ENCODE measurements at places on chromosomes 5 and 9.

DNA sequence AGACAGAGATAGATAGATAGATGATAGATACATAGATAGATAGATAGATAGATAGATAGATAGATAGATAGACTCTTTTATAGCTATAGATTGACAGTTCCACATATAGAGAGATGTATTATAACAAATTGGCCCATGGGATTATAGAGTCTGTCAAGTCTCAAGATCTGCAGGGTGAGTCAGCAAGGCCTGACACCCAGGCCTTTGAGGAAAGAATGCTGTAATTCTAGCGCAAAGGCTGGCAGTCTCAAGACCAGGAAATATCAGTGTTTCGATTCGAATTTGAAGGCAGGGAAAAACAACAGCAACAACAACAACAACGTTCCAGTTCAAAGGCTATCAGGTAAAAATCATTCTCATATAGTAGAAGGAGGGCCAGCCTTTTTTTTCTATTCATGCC, 339.2 kb upstream of the CDH9 start:
- DNase-seq, result no peak

GRCh38 chr5:148418511-148418910, 34.8 kb downstream of the FBXO38 start:
- no peak for DNase-seq

GRCh38 chr5:15748266-15748665, 248.3 kb downstream of the FBXL7 start:
- no peak for DNase-seq

GRCh38 chr5:88787856-88788255, 95.1 kb downstream of the MEF2C start:
- no peak for DNase-seq

DNA sequence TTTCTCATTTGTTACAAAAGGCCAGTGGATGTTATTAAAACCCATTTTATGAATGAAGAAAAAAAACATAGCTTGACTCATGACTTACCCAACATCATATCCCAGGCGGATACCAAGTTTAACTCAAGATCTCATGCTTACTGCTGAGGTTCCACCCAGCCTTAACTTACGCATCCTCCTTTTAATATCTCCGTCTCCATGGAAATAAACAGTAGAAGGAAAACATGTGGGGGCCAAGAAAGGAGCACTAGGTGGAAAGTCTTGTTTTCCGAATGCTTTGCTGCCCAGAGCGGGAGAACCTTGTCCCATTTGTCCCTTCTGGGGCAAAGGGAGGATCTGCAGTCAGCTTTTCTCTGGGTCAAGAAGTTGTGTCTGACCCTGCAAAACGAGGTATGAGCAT, 44.1 kb downstream of the ANGPTL2 start:
- DNase-seq, result no peak

GRCh38 chr5:1639757-1640156, 116.0 kb upstream of the LPCAT1 start:
- no peak for DNase-seq

DNA sequence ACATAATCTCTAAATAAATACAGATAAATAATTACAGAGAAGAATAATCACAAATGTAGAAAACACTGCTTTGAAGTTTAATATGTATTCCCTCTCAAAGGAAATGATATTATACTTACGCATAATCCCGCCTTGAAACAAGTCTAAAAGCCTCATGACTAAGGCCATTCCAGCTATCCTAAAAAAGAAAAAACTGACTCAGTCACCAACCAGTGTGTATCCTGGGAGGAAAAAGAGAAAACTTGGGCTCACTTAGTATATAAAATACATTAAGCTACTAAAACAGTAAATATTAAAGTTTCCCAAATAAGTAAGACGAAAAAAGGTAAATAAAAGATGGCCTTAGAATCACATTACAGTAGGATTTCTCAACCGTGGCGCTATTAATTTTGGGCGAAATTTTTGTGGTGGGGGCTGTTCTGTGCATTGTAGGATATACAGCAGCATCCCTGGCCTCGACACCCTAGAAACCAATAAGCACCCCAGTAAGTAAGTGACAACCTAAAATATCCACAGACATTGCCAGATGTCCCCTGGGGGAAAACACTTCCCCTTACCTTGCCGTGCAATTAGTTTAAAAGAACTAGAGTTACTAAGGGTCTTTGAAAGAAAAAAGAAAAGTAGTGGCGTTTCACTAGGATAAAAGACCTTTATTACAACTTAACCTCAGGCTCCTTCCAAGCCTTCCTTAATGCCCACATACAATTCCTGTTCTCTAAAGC, 1.1 kb downstream of the HSPA9 start:
- no peak for DNase-seq

GRCh38 chr5:13976867-13977830, 32.7 kb upstream of the DNAH5 start:
- peak; percentile 24 for DNase-seq

GRCh38 chr5:67156976-67157583, 39.5 kb downstream of the CD180 start:
- DNase-seq, result no peak

DNA sequence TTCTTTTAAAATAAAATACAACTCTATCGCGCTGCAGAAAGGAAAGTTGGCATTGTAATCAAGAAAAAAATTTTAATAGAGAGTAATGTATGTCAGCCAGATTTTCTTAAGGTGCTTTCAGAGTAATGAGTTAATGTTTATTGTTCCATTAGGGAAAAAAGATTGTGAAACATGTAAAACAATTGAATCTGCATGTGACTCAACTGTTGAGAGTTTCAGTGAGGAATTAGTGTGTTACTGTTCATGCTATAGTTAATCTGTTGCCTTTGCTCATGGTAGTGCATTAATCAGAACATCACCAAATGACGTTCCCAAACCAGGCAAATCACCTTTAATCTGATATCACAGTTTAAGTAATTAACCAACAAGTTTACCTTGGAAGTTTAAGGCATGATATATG, 600.5 kb downstream of the NR2F1-AS1 start:
- no peak for DNase-seq

DNA sequence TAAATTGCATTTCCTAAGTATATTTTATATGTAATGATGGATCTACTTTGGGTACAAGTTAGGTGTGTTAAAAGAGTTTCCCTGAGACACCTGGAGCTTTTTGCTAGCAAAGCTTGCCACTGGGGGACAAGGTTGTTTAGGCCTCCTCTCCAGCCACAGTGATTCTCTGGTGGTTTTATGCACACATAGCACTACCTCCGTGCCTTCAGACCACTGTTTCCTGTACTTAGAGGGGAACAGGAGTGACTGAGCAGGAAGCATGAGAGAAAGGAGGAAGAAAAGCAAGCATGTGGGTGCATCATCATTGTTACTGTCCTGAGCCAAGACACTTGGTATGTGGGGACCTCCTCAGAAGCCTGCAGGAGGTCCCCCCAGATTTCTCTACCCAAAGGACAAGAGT, 272.1 kb downstream of the RASEF start:
- DNase-seq, result no peak

DNA sequence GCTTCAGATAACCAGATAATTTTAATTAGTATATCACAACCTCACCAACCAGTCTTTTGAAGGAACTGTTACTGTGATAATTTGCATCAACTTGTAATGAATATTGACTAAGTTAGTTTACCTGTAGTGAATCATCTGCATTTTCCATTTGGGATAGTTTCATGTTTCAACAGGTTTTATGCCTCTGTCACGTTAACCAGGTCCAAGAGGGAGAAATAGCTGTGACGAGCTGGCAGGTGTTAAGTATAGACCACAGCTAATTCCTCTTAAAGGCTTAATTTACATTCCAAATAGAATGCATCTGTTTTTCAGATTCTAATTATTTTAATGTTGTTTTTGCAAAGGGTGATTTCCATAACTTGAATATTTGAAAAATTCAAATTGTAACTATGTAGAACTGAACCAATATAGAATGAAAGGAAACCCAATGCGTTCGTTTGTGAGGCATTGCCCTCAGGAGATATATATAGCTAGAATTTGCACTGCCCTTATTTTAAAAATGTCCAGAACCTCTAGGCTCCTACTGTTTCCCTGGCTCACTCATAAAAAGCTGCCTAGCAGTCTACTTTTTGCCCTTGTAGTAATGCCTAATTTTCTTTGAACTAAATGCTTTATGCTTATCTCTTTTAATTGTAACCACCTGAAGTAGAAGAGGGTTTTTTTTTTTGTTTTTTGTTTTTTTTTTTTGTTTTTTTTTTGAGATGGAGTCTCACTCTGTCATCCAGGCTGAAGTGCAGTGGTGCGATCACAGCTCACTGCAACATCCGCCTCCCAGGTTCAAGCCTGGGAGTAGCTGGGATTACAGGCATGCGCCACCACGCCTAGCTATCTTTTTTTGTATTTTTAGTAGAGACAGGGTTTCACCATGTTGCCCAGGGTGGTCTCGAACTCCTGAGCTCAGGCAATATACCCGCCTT, 270.5 kb downstream of the SMARCA2 start:
- DNase-seq, result no peak

DNA sequence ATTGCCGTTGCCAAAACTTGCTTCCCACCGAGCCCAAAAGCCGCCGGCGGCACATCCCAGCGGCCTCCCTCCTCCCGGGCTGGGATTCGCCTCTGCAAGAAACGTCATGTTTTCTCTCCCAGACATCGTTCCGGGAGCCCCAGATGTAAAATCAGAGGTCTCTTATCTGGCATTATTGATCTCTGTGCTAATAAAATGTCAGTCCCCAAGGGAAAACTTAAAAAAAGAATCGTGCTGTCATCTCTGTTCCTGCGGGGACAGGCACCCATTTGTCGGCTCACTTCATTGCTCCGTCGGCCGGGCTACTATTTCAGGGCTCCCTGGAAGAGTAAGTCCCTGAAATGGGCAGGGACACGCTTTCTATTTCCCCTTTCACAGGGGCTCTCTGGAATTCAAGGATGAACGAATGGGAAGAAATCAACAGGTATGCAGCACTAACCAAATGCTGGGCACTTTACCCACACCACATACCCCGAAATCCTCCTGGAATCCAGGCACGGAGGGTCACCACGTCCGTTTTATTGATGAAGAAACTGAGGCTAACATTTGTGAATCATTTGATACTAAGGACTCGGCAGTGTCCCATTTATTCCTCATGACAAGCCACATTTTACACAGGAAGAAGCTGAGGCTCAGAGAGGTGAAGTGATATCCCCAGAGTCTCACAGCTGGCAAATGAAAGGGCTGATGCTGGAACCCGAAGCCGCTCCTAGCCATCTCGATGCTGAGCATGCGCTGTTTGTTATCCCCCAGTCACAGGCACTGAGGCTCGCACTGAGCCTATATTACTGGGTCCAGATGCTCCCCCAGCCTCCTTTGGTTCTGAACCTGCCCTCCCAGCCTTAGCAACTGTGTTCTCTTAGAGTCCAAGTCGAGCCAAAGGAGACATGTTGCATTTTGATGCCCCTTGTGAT, 35.7 kb upstream of the MSX2 start:
- no peak for DNase-seq

GRCh38 chr9:129664746-129665388, 580 bp upstream of the PRRX2 start:
- no peak for DNase-seq

DNA sequence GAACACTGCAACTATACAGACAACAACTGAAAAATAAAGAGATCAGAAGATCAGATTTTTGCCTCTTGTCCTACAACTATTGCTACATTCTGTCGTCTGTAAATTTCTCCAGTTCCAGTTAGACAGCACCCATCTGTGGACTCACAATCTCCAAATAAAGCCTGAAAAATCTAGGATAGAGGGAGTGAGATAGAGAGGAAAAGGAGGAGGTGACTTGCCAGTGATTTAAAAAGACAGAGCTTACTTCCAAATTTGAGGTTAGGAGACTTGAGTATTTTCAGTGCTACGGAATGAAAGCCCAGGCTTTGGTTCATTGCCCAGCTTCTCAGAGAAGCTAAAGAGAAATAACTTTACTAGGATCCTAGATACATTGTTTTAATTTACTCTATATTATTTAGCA, 63.6 kb downstream of the PTCD2 start:
- no peak for DNase-seq

GRCh38 chr5:21680641-21681040, 1172.5 kb downstream of the CDH12 start:
- no peak for DNase-seq

- no peak for DNase-seq
Measured at GRCh38 chr5:139038613-139039305, 159.4 kb downstream of the SIL1 start.

DNA sequence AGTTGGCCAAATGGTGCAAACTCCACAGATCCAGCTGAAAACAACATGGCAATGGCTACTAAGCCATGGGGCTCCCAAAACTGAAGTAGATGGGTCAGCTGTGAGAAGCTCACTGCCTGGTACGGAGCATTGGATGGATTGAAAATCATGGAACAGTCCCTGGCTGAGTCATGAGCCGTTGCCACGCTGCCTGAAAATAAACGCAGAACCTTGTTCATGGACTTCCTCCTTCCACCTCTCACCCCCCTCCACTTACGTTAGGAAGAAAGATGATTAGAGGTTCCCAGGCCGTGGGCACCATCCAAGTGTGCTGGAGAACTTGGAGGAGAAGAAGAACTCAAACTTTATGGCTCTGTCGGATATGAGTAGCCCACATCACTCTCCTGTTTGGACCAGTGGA, 6.8 kb upstream of the DIPK1B start:
- no peak for DNase-seq

GRCh38 chr9:105188746-105189145, 55.7 kb upstream of the SLC44A1 start:
- no peak for DNase-seq

DNA sequence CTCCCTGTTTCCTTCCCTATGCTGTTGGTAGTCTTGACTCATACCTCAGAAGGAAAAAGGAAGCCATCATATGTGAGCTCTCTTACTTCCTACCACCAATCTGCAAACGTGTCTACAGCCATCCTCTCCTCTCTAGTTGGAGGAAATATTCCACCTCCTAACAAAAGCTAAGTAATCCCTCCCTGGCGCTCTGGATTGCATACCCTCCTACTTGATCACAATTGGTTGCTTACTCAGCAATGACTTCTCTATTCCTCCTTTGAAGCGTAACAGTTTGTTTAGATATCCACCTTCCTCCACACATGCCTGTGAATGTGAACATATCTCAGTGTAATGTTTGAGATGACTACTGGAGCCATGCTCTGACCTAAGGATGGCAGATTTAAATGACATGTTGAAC, 18.2 kb downstream of the RUSC2 start:
- DNase-seq, result no peak

- DNase-seq, result no peak
Measured at GRCh38 chr5:154081246-154081645, 42.5 kb downstream of the MFAP3 start.

DNA sequence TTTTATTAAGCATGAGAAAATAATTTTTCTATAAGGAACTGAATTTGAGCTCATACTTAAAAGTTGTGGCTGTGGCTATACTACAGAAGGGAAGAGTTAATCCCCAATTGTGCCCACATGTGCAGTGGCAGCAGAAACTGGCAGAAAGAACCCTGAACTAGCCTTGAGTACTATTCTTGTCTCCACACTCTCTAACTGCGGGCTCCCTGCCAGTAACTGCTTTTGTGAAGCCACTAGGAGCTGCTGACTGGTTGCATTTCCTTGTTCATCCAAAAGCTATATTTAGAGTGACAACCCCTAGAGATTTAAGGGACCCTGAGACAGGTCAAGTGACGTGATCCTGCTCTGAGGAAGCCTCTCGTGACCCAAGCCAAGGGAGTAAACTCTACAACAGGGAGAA, 238.6 kb downstream of the ELAVL2 start:
- no peak for DNase-seq
